Gastrocnemius medialis (tissue), 4 donors: ENCODE measurements at places on chromosomes 5 and 9. TPM values are rescaled to one million over a fixed set of nuclear protein-coding genes. Genes with fewer than 3 reads are reported as not detected.

The STK32A gene
- 1.7 TPM for total RNA-seq

DNA sequence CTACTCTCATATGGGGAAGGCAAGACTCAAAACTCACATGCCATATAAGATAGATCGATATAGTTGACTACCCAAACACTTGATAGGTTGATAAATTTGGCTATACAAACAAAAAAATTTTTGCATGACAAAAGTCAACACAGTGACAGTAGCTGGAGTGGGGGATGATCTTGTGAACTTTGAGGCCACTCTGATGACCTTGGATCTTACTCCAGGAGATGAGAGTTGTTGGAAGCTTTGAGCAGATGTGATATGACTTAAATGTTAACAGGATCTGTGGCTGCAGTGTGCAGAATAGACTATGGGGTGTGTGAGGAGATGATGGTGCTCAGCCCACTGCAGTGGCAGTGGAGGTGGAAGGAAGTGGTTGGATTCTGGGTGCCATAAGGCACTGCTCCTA, 101.4 kb downstream of the ZFAND5 start:
- DNase-seq, result no peak

DNA sequence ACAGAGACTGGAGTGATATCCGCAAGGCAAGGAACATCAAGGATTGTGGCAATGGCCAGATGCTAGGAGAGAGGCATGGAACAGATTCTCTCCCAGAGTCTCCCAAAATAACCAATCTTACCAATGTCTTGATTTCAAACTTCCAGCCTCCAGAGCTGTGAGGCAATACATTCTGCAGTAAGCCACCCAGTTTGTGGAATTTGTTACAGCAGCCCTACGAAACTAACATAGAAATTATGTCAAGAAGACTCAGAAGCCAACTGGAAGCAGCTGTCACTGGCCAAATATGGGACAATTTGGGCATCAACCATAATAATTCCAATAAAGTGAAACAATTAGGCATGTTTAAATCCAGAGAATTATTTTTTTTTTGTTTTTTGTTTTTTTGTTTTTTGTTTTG, 271.1 kb downstream of the NDUFS4 start:
- DNase-seq, result no peak

DNA sequence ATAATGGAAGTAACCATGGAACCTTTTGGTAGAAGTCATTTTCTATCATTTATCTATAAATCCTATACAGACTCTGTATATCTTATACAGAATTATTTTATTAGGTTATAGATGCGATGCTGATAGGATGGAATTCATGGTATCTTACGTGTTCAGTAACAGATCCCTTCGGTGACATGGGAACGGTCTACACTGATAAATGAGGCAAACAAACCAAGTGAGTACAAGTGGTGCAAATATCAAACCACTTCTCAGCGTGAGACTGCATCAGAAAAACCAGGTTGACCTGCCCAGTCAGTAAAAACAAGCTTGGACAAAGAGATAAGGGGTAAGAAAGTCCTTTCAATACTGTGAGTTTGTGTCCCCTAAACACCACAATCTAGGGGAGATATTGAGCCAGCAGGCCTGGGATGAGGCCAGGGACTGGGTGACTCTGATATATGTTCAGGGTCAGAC, 215.5 kb downstream of the GAPVD1 start:
- DNase-seq, result no peak

DNA sequence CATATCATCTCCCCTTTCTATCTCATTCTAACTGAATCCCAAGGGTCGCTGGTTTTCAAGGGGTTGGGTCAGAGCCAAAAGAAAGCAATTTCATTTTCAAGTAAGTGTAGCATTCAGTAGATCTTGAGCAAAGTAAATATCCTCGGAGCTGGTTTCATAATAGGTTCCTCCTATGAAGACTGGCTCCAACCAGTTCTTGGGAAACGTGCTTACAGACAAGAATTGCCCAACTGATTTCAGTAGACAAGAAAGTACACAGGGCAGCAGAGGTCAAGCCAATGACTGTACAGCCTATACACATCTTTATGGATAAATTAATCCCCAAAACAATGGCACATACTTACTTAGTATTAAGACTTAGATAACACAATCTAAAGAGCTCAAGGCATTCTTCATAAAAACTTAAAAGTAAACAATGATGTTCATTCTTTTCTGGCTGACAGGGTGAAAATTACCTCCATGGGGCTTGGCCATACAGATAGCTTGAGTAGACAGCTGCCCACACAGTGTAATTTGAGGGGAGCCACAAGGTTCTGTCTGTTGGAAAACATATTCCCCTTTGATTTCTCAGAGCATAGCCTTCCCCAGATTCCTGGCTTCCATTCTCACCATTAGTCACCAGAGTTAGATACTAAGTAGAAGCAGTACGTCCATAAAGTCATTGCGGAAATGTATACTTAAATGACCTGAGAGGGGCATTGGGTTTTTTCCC, 163.9 kb downstream of the ARRDC3 start:
- peak; percentile 53 for DNase-seq

DNA sequence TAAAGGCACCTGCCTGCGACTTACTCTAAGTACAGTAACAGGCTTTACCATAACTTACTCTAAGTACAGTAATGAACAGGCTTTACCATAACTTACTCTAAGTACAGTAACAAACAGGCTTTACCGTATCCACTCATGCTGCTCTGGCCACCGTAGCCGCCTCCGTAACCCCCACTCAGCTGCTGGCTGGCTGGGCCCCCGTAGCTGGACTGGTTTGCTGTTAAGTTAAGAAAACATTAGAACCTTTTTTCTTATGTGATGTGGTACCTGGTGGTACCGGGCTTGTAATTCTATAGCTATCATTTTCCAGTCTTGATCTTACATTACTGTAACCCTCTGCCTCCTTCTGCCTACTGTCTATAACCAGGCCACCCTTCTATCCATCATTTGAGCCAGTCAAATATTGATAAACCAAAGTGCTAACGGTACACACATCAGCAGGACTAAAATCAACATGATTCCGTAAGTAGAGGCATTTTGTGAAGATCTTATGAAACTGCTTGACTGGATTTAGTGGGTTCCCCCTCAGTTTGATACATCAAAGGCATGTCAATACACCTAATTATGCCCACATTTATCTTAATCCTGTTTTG, 7.4 kb downstream of the HNRNPH1 start:
- DNase-seq, result no peak

DNA sequence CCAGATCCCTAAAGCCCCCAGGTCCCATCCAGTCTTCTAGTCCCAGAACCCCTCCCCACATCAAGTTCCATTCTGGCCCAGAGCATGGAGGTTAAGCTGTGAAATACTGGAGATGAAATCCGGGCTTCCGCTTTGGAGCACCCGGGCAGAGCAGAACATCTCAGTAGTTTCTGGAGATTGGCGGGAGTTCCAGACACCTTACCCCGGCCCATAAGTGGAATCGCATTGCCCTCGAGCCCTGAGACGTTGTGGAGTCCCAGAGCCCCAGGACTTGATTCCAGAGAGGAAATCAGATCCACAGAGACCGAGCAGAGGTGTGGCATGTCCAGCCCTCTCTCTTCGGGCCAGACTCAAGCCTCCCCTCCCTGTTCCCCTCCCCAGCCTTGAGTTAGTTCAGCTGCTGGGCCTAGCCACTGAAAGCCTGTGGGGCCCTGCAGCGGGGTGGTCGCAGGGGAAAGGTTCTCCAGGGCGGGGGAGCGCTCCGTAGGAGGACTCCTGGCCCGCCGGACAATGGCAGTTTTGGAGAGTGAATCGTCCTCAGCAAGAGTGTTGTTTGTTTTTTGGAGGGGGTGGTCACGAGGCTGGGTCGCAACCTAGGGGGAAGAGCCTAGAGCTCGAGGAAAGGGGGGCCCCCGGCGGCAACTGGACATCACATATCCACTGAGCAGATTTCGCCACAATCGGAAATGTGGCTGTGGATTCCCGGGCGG, 1.0 kb upstream of the PAX5 start:
- DNase-seq, result no peak
